Nephron progenitor cell (in vitro differentiated cells): ENCODE measurements at places on chromosomes 5 and 9.

GRCh38 chr5:78320401-78320800 lies 25.9 kb upstream of the AP3B1 start:
- DNase-seq: no peak

DNA sequence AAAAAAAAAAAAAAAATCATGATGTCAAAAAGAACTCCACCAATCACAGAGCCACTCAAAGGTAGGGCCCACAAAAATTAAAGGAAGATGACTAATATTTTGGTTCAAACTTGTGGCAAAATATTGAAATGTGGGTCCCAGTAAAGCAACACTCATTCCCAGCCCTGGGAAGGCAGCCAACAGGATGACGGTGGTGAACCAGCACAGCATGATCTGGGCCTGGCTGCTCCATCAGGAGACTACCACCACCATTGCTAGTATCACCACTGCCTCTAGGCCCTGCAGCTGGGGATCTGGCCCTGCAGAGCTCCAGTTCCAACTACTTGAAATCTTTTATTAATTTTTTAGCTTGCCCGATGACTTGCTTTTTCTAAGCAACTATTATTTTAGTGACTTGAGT lies 206.8 kb upstream of the ITGA1 start:
- DNase-seq: no peak

GRCh38 chr5:1893754-1894153 lies 11.0 kb upstream of the IRX4 start:
- no peak for DNase-seq

- DNase-seq: peak; percentile 84
Observed at GRCh38 chr9:136339173-136339957, 12.0 kb downstream of the GPSM1 start.

DNA sequence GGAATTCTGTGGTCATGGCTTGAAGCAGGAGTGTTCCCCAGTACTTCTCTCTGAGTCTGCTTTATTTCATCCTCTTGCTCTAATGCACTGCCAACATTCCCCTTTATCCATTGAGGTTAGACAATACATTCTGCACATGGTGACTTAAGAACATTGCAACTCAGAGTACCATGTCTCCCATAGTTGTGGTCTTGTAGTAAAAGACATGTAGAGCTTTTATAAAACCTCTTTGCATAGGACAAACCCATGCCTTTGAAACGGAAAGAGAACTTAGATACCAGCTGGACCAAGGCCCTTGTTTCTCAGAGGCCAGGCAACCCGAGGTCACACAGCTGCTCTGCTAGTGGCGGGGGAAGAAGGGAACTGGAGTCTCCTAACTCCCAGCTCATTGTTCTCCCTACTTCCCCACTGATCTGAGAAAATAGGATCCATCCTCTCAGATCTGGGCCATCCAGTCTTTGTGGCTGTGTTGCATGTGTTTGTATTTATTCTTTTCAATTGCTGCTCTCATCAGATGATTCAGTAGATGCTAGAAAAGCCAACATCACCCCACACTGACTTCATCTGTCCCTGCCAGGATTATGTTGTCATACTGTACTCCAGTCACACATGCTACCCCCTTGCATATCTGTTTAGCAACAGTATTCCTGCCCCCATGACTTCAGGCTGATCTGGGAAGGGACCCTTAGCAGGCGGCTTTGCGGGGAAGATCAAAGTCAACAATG lies 236.9 kb downstream of the SAXO1 start:
- no peak for DNase-seq

DNA sequence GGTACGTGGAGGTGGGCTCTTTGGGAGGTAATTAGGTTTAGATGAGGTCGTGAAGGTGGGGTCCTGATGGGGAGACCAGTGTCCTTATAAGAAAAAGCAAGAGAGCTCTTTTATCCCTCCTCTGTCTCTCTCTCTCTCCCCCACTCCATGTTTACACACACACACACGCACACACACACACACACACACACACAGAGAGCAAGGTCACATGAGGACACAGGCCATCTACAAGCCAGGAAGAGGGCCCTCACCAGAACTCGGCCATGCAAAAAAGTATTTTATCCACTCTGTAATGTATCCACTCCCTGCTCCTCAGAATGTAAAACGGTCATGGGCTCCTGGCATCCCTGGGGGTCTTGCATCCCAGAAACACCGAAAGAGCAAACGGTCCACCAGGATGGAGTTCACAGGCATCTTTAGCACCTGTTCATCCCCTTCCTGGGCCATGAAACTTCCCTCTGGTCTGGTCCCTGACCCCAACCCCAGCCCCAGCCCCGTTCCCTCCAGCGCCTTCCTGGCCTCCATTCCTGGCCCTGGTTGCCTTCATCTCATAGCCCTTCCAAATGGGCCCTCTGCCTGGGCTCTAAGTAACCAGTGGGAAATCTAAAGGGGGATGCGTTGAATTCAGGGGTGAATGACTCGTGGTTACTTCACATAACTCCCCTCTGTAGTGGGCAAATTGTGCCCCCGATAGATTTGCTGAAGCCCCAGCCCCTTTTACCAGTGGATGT lies 88.8 kb downstream of the NSUN2 start:
- DNase-seq: no peak

GRCh38 chr5:156936972-156937371 lies 26.1 kb downstream of the TIMD4 start:
- DNase-seq: no peak

DNA sequence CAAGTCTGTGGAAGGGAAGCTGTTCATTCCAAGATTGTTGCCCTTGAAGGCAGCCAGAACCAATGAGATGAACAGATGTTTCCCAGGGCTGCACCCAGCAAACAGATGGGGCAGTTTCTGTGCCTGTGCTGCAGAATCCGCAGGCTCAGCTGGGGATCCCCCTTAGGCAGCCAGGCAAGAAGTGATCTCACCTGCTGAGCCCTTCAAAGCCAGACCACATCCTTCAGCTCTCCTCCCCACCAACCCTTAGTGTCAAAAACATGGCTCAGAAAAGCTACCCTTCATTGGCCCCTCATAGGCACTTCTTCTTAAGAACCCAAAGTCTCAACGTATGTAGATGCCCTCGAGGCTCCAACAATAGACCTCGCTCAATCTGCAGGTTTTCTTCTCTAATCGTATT lies 626.7 kb downstream of the CCDC171 start:
- no peak for DNase-seq

DNA sequence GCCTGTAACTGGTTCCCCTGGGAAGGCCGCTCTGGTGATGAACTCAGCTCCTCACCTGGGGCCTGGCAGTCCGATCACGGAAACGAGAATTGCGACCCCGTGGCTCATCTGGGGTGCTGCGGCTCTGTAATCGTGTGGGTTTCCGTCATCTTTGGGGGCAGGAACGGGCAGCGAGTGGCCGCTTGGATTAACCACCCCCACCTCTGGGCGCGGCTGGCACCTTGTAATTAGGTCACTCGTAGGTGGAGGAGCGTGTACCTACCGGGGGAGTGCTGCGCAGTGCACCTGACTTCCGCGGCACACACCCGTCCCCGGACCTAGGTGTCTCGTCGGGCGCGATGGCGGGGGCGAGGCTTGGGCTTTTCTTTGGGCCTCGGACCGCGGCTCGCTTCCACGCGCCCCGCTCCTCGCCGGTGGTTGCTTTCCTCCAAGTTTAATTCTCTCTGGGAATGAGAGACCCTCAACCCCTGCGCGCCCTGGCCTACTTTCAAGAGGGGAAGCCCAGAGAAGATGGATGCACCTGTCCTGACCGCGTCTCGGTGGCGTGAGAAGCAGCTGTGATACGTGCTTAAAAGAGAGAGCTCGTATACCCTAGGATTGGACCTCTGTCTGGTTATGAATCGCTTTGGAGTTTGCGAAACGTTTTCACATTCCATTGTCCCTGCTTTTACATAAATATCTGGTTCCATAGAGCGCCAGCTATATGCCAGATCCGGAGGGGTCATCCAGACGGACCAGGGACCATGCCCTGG lies 744 bp upstream of the PPP2CA start:
- peak; percentile 40 for DNase-seq

GRCh38 chr5:123035918-123036390 lies 571 bp downstream of the PPIC start:
- DNase-seq: peak; percentile 67

- DNase-seq: no peak
Observed at GRCh38 chr5:71452876-71453275, 2.6 kb upstream of the BDP1 start.

- no peak for DNase-seq
Observed at GRCh38 chr9:4243113-4243512, 56.8 kb downstream of the GLIS3 start.

- DNase-seq: no peak
Observed at GRCh38 chr5:19685473-19685872, 302.5 kb downstream of the CDH18 start.

DNA sequence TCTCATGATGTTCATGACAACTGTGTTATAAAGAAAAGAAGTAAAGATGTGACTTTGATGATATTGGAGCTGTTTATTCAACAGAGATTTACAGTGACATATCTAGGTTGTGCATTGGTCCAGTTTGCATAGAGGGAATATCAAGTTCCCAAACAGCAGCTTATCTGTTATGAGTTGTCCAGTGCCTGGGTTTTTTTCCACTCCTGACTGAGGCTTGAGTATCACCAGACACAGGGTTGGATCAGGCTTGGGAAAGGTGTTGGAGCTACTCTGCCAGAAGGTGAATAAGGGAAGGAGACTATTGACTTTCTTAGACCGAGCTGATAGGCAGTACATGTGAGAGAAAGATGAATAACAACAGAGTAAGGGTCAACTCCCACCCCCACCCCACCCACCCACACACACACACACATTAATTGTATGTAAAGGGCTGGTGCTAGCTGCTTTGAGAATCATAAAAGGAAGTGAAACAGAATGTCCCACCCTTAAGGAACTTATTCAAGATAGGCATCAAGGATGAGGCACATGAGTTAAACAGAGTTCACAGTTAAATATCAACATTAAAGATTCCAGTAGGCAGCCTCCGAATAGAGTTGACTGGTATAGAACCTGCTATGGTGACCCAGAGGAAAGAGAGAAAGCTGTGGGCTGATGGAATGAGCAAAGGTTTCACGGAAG lies 33.0 kb upstream of the RASGRF2 start:
- no peak for DNase-seq
